Astrocyte of the spinal cord (primary cell): ENCODE measurements at places on chromosomes 2 and 18.

- no peak for DNase-seq
These were observed 414.7 kb downstream of the LRATD1 start for GRCh38 chr2:15047184-15047583.

GRCh38 chr2:99819766-99820165, 322.6 kb downstream of the AFF3 start:
- DNase-seq, result no peak

DNA sequence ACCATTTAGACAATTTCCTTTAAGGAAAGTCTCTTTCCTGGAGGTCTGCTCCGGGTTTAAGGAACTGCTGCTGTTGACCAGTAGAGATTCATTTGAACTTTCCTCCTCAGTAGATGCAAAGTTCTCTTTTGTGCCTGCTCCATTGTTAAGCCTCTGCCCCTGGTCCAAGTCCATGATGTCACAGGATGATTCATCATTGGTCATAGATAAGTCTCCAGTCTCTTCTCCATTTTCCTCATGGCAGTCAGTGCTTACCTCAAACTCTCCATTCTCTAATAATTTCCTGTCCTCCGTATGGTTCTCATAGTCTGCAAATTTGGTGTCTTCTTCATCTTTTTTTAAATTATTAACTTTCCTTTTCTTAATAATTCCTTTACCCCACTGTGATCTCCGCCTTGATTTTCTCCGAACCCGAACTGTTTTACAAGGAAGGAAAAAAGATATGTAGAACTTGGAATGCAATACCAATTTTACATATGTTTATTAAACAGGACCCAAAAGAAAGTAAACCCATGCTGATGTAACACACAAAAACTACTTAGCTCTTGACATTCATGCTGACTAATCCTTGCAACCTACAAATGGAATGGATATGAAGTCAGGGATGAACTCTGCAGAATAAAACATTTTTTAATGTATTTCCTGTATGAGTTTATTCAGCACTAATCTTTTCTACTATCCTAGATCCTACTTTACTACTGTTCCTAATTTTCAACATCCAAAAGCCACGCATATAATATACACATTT, 169.1 kb downstream of the ATAD2B start:
- peak; percentile 84 for DNase-seq

GRCh38 chr2:126994340-126994777, 95.7 kb downstream of the TEX51 start:
- DNase-seq, result no peak

DNA sequence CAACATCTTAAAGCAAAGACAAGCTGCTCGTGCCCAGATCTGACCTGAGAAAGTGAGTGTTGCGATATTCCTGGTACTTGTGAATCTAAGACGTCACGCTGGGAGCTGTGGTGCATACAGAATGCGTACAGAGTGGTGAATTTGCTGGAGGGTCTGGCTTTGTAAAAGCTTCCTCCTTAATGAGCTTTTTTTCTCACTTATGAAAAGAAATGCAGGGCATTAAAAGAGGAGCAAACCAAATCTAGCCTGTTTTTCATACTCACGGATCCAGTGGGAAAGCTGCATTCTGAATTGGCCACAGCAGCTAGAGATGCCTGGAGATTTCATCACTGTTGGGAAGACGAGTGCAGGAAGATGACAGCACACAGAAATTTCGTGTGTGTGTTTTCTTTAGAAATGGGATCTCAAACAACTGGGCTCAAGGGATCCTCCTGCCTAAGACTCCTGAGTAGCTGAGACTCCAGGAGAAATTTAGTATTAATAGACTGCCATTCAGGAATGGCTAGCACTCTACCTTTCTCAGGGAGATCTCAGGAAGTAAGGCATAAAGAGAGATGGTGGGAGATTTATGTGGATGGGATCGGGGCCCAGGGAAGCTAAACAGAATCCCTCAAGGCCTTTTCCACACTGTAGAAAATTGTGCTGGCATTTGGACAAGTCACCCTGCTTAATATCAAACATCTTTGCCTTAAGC, 181.3 kb downstream of the ALPK2 start:
- peak; percentile 37 for DNase-seq

DNA sequence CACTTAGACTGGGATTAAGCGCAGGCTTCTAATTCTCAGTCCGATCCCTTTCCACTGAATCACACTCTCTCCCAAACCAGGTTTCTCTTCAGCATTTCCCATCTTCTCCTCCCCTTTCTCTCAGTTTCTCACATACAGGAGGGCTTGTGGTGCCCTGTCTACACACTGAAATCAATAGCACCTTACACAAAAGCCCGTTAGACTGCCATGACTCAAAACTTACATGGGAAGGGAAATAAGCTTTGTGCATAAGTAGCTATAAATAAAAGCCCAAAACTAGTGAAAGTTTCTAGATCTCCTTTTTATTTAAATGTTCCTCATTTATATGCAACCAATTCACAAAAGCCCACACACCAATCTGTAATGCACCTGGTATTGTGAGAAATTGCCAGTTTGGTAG, 318.4 kb downstream of the TXNL1 start:
- DNase-seq, result no peak

- DNase-seq, result no peak
These were observed 33.7 kb downstream of the RAMP1 start for GRCh38 chr2:237892984-237893595.

- DNase-seq, result no peak
These were observed 2.6 kb downstream of the MAIP1 start for GRCh38 chr2:199958014-199958413.

- no peak for DNase-seq
These were observed 940.9 kb downstream of the SLC4A3 start for GRCh38 chr2:220568296-220568695.
